ENCODE measurements at places on chromosomes 3 and 15.

DNA sequence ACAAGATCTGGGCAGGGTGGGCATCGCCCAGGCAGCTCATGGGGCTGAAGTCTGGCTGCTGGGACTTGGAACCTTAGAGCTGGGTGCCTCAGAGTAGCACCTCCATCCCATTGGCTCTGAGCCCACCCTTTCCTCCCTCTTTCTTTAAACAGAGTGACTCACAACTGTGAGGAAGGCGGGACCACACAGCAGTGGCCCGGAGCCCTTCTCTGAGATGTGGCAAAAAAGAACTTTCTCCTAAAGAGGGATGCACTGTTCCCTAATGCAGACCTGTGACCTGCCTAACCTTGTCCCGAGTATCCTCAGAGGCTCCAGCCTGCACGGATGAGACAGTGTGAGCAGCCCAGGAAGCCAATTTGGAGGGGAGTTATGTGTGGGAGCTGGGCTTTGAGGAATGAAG, 23.6 kb downstream of the PRR20G start:
- no peak for DNase-seq

DNA sequence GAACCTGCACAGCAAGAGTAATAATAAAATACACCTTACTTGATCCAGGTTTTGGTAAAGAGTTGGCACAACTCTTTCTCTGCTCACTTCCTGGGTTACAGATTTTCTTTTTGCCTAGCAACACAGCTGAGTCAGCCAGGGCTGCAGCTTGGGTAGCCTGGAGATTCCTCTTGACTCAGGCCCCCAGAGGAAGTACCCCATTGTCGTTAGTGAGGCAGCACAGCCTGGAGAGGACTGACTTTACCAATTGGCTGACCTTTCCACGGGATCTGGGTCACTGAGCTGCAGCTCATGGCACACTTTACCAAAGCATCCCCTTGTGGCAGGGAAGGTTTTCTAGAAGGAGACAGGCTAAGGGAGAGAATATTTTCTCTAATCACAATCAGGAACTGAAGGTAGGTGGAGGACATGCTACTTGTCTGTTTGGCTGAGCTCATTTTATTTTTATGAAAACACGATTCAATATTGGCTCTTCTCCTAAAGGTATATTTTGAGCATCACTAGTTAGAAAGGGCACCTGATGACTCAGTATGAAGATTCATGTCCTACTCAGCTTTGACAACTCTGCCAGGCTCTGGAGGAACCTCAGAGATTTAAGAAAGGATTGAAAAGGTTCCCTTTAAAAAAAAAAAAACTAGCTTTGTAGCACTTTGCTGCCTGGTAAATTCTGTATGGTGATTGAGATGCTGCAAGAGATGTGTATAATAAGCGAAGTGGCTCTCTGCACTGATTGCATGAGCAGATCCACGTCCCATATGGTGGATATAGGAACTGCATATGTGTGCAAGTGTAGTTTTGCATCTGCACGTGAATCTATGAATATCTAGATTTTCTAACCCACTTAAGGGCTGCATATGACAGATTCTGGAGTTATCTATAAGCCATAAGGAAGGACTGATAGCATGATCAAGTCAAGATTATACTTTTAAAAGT, 124.8 kb downstream of the CHDH start:
- no peak for DNase-seq

DNA sequence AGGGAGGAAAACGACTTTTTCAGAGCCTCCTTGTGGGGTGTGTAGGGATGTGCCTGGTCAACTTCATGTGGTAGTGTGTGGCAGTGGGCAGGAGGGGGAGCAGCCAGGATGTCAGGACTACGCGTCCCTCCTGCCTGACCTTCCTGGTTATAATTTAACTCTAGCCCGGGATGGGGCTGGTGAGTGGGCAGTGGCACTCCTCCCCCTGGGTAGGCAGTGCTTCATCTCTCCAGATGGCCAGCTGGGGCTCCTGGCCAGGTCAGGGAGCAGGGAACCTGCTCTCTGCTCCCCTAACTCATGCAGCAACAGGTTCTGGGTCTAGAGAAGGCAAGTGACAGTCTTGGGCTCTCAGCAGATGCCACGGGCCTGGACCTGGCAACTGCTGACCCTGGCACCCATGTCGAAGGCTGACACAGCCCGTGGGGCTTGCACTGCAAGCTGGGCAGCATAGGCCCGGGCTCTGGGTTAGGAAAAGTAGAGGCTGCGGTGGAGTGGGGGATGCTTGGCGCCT, 2.6 kb downstream of the ITIH4 start:
- DNase-seq: no peak

DNA sequence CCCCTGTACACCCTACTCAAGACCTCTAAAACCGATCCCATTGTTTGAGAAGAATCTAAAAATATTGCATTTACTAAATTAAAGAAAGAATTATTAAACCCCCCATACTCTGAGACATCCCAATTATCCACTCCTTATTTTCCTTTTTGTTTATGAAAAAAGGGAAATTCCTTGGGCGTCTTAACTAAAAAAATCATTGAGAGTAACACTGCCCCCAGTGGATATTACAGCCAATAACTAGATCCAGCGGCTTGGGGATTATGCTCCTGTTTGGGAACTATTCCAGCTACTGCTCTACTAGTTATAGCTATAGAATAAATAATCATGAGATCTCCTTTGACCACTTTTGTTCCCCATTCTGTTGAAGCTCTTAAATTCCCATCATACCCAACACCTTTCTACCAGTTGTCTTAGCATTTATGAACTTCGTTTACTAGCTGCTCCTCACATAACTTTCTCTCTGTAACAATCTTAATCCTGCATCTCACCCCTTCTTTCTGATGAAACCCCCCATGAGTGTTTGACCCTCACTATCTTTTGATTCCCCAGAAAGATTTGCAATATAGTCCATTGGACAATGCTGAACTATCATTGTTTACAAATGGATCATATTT, 12.7 kb upstream of the CFAP91 start:
- DNase-seq: no peak

DNA sequence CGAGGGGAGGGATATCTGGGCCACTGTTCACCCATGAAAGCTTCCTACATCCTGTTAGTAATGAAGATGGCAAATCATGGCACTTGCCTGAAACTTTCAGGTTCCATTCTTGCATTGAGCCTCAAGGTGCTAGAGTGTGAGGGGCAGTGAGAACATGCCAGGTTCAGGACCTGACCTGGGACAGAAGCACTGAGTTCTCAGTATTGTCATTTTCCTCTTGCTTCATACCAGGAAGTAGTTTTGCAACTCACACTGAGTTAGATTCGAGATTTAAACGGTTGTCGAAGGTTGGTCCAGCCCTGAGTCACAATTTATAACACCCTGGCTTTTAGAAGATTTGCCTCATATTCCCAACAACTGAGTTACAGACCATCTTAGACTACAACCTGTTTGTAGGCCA, 11.8 kb upstream of the MEIS2 start:
- peak; percentile 6 for DNase-seq

DNA sequence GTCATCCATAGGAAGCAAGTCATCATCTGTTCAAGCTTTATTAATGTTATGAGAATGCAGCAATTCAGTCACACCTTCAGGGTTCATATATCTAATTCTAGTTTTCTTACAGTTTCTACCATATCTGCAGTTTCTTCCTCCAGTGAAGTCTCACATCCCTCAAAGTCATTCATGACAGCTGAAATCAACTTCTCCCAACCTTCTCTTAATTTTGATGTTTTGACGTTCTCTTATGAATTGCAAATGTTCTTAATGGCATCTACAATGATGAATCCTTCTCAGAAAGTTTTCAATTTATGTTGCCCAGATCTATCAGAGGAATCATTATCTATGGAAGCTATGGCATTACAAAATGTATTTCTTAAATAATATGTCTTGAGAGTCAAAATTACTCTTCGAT, 210.4 kb upstream of the ZBTB20 start:
- no peak for DNase-seq
